ENCODE measurements at places on chromosomes 1 and 21.
A peak's percentile ranks its signal among the peaks of the same experiment; 100 is the strongest.

DNA sequence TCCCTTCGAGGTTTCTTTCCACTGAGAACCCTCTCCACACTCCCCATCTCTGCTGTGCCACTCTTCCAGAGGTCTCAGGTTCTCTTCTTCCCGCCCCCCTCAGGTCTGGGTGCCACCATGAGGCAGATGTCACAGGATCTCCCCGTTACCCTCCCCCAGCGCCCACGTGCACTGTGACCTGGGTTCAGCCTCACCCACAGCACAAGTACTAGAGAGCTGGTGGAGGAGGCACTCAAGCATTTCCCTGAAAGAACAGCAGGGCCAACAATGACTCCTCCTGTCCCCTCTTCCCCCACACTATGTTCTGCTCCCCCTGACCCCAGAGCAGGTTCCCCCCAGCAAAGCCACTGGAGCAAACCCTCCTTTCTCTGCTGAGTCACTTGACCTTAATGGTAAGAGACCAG lies 14.3 kb downstream of the PLEKHA6 start:
- DNase-seq: no peak

DNA sequence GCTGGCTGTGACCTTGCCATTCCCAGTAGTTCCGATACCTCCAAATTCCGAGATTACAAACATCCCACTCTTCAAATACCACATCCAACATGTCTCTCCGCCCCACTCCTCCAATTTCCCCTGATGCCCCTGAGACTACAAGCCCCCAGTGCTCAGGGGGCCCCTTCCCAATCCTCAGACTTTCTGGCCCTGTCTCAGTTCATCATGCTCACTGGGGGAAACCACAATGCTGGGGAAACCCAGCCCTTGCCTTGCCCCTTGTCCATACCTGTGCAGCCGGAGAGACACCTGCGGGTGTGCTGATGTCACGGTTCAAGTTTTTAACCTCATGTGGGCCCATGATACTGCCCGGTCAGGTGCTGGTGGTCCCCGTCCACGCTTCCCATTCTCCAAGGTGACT lies 226.6 kb downstream of the CAMTA1 start:
- no peak for DNase-seq

- DNase-seq: no peak
Observed at GRCh38 chr1:226490426-226490809, 58.1 kb upstream of the STUM start.

GRCh38 chr1:44576456-44577150 lies 97.7 kb downstream of the TMEM53 start:
- DNase-seq: no peak

DNA sequence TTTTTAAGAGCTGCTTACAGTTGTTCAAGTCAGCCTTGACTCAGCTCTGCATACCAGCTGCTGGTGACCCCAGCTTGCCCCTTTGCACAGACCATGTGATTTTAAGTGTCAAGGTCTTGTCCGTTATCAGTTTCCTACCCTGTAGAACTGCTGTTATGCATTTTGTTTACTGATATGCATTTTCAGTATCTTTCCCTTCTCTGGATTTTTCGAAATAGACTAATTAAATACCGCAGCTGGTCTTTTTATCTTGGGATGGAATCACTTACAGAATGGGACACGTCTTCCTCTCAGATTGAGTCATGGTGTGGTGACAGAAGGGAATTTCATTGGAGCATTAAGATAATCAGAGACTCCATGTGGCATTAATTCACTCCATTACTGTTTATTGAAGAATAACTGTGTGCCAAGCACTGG lies 145.6 kb downstream of the FMN2 start:
- peak; percentile 84 for DNase-seq

DNA sequence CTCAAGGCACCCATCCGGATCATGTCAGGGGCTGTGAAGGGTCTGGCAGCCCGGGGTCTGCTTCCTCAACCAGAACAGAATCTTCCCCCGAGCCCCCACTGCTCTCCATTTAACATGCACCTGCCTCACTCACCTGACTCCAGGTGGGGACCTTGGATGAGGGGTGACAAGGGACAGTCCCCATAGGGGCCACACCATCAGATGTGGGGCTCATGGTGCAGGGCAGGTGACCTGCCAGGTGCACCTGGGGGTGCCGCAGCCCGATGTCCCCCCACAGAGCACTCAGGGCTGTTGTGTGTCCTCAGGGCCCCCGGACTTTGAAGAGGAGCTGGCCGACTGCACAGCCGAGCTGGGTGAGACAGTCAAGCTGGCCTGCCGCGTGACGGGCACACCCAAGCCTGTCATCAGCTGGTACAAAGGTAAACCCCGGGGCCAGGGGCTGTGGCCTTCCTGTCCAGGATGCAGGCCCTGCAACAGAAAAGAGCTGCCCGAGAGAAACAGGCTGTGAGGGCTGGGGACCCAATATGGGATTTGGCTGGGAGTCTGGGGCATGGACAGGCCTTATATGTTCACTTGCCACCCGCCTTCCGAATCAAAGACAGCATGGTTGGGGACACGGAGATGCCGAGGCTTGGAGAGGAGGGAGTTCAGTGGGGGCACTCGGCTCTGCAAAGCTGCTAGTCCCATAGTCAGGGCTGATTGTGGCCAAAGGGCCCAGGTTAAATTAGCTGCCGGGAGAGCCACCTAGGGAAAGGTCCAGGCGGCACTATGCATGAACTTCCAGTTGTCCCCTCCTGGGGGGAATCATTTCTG lies 64.6 kb downstream of the TRIM11 start:
- DNase-seq: no peak

GRCh38 chr1:32186077-32186476 lies 6.6 kb downstream of the TXLNA start:
- no peak for DNase-seq

Measured in amniotic epithelial cell (primary cell).